ENCODE measurements at places on chromosomes 3 and 15.

DNA sequence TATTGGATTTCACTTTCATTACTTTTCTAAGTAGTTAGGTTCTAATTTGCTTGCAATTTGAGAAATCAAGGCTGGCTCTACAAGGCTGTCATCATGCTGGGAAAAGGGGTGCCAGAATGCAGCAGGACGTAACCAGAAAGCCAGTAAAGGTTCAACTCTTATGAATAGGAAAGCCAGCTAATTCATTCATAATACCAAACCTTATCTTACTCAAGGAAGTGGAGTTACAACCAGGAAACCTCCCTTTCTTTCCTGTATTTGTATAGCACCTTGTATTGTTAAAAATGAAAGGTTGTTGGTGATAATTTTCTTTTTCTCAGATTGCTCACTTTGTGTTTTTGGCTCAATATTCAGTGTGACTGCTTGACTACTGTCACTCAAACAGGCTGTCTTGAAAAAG, 109.4 kb downstream of the FILIP1L start:
- no peak for DNase-seq

DNA sequence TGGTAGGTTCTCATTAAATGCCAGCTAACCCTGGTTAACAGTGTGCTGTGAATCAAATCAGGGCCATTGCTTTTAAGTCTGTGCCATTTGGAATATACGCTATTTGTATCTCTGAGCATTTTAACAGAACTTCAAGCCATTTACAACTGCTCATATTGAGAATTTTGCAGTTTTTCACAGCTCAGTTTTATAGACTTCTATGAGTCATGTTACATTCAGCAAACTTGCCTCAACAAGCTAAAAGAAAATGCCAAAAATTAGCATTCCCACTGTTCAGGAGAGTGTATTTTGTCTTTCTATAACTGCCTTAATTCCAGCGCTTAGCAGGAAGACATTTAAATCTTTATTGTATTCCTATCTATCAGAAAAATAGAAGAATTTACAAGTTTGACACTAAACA, 196.4 kb downstream of the GBE1 start:
- DNase-seq, result no peak

GRCh38 chr3:179666436-179667035, 13.7 kb downstream of the USP13 start:
- DNase-seq, result no peak

- no peak for DNase-seq
Measured at GRCh38 chr3:195708626-195709481, 11.9 kb upstream of the MUC20 start.

DNA sequence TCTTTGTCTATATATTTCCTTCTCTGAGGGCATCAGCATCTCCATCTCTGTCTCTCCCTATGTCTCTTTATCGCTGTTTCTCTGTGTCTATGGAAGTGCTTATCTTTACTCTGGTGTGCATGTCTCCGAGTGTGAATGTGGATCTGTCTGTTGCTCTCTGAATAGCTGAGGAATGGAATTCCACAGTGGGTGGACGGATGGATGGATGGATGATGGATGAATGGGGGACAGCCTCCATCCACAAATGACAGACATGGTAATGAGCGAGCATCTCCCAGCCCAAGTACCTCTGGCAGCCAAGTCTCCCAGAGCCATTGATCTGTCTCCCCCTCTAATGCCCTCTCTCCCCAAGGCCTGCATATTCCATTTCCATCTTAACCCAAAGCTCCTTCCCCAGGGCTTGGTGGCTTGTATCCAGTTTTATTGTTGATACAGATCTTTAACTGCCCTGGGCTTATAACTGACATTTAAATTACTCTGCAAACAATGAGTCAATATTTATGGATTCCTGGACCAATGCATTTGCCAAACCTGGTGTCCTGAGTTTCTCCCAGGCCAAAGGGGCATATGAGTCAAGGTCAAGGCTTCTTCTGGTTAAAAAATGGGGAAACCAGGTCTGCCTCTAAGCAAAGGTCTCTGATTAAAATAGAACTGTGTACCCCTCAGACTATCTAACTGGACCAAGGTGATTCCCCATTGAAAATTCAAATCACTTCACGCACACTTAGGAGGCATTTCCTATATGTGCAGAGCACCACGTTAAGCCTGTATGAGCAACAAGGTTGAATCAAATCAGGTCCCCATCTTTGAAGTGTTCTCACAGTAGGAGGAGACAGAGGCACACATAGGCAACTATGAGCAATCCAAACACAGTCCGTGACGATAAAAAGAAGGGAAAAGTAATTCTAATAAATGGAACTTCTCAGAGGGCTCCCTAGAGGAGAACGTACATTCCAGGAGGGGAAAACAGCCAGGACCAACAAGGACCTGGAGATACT, 109.9 kb downstream of the TLE3 start:
- DNase-seq, result no peak

DNA sequence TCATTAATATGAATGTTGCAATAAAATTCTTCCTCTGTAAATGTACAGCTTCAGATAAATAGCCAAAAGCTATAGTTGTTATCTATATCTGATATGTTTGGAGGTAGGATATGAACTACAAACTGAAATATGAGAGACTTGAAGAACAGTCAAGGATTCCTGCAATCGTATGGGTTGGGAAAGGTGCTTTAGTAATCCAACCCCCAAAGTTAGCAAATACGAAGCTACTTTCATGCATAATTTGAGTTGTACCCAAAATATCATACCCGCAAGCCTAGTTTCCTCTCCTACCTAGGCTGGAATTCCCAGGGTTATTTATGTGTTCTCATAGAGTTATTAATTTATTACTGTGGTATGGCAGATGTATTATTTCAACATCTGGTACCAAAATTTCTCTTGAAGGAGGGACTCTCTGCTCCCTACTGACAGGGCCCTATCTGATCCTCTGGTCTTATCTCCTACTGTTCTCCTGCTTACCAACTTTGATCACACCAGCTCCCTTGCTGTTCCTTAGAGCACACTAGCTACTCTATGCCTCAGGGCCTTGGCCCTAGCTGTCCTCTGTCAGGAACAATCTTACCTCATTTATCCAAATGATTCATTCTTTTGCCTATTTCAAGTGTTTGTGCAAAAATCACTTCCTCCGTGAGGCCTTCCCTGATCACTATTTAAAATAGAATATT, 140.4 kb upstream of the CCDC54 start:
- DNase-seq, result no peak

GRCh38 chr3:109926376-109926775, 589.0 kb upstream of the DPPA4 start:
- no peak for DNase-seq

- no peak for DNase-seq
Measured at GRCh38 chr15:91885714-91886270, 32.3 kb downstream of the SLCO3A1 start.

- no peak for DNase-seq
Measured at GRCh38 chr3:178540184-178540583, 3.9 kb downstream of the KCNMB2 start.

DNA sequence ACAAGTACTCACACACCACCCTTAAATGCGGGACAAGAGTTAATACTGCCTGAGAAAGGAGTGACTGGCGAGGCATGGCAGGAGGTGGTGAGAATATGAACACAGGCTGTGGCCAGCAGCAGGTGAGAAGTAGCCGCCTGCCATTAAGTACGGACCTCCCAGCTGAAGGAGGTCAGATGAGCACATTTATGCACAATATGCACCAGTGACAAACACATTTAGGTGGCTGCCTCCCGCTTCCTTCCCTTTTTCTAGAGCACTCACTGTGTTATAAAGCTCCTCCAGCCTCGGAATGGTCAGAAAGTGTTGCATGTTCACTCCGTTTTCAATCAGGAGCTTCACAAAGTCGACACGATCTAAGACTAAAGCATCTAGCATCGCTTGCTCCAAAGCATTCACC, 52.4 kb downstream of the TRPM1 start:
- no peak for DNase-seq

DNA sequence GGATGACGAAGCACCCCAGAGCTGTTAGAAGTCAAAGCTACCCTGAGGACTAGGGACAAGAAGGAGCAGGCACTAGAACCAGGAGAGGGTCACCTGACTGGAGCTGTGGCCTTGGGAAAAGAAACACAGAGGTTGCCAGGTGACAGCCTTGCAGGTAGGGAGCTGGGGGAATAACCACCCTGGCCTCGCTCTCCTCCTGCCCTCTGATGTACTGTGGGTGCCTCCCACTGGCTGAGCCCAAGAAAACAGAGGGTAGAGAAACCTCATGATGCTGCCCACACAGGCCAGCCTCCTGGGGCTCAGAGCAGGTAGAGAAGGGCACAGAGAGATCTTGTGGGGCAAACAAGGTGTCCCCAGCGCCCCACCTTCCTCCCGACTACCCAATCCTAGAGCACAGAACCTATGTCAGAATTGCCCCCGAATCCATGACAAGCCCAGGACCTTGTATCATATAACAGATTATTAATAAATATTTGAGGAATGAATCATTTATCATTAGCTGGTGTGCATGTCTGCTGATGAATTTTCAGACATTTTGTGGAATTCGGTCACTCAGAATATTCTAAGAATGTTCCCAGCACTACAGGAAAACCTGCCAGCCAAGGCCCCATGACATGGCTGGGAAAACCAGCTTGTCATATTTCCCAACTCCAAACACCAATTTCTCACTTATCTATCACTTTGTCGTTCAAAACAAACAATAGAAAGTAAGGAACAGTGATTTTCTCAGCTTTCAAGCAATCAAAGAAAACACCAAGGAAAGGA, 59.8 kb upstream of the MEX3B start:
- no peak for DNase-seq

GRCh38 chr3:99250272-99250671, 348.8 kb upstream of the DCBLD2 start:
- no peak for DNase-seq

GRCh38 chr3:122612696-122613095, 35.2 kb downstream of the PARP15 start:
- no peak for DNase-seq

GRCh38 chr3:164326714-164327113, 751.6 kb downstream of the SI start:
- DNase-seq, result no peak

DNA sequence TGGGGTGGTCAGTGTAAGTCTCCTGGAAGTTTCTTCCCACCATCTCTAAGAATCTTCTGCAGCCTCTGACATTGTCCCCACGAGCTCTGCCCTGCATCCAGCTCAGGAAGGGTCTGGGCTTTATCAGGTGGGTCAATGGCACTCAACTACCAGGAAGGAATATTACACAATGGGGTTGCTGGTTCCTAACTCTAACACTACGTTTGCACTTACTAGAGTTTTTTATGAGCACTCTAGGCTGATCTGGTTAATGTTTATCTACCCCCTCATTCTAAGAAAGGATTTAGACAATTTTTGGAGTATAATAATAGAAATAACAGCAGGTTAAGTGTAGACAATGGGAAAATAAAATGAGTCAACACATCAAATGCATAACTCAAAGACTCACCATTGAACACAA, 411.1 kb upstream of the RGMA start:
- no peak for DNase-seq

DNA sequence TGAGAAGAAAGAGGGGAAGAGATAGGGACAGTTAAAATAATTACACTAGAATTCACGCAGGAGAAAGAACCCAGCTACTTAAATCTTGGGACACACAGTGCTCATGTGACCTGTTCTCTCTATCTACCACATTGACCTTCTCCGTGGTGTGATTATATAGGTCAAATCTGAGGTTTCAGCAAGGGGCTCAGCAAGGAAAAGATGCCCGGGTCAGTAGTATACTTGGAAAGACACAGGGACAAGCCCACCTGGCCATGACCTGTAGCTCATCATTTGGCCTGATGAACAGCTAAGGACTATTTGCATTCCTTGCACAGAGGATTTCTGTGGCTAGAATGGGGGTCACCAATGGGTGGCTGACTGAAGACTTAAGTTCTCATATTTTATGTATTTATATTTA, 71.9 kb downstream of the SSR3 start:
- DNase-seq, result no peak

DNA sequence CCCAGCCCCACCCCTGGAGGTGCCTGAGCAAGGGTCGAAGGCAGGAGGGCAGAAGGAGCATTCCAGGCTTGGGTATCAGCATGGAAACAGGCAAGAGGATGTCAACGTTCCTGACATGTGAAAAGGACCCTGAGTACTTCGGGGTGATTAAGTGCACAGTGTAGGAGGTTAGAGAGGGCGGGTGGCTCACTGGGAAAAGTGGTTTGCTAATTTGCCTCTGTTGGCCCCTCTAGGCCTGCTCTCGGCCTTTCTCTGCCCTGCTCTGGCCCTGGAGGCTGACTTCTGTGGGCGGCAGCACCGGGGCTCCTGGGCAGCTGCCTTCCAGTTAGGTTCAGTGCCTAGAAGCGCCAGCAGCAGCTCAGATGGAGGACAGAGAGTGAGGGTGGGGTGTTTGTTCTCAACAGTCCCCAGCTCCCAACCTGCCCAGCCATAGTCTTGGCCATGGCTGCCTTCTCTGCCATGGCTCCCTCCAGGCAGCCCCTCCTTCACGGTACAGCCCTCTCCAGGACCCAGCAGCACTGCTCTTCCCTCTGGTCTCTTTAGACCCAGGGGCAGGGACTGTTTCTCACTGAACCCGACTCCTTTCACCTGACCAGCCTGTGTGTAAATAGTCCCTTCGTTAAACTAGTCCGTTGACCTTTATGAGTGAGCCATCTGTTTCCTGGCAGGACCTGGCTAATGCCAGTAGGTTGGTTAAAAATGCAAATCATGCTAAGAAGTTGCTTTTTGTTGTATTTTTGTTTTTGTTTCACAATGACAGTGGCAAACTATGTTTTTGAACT, 107.1 kb upstream of the TPM1 start:
- no peak for DNase-seq

DNA sequence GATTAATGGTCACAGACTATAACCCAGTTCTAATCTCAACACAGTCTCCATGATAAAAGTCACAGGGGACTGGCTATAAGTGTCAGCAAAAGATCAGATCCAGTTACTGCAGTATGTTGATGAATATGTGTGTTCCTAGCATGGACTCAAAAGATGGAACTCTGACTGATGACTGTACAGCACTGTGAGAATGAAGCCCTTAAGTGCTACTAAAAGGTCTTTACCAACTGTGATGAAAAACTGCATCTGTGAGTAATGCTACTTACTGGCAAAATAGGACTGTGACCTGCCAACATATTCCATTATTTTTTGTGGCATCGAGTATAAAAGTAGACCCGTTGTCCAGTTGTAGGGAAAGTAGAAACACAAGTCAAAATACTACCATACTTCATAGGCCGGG, 284.2 kb downstream of the ROBO2 start:
- no peak for DNase-seq

- DNase-seq, result no peak
Measured at GRCh38 chr3:10322352-10322710, 1.4 kb upstream of the SEC13 start.

DNA sequence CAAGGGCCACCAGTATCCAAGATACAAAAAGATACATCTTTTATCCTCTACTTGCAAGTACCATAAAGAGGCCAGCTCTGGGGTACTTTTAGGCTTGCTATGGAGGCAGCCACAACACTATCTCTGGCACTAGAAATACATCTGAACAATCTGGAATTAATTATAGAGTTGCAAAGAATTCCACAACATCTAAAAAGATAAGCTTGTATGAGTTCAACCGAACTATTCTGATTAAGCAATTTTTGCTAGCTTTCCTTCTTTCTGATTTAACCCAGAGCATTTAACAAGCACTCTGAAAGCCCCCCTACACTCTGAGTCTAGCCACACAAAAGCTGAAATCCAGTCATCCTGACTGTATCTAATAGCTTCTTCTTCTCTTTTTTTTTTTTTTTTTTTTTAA, 95.4 kb downstream of the FRMD5 start:
- no peak for DNase-seq

GRCh38 chr3:113885050-113885449, 46.5 kb downstream of the GRAMD1C start:
- no peak for DNase-seq

- no peak for DNase-seq
Measured at GRCh38 chr15:96306321-96306720, 24.2 kb upstream of the NR2F2 start.
